ENCODE measurements at places on chromosomes 3 and 15.

GRCh38 chr15:60376677-60377095 is 21.1 kb downstream of the ANXA2 start:
- no peak for DNase-seq

DNA sequence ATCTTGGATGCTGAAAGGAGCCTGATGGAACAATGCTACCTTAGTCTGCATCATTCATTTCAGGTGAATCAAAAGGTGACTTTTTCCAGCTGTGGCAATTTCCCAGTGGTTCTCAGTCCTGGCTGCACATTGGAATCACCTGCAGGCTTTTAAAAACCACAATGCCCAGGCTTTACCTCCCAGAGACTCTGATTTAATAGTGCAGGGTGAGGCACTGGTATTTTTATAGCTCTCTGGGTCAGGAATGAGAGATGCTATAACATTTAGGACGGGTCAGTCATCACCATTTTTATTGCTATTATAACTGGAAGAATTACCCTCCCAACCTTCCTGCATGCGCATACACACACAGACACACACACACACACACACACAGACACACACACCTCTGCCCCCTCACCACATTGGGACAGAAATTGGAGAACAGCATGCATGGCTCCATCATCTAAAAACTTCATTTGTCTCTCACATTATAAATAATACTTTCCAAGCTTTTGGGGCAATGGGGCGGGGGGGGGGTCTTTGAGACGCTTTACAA is 41.1 kb downstream of the LARP6 start:
- no peak for DNase-seq

DNA sequence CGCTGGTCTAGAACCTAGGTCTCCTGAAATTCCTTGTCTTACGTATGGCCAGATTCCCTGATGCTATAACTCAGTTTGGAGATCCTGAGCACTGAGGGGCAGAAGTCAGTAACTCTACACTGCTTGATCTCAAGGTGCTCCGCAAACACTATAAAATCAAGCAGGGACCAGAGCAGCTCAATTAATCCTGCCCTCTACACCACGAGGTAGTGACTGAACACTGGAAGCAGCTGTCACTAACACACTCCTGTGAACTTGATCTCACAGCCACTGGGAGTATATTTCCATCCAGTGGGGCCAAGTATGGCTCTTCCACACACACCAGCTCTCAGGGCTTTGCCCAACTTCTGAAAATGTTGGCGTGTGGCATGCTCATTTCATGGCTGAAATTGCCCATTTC is 51.0 kb downstream of the EDEM1 start:
- no peak for DNase-seq

DNA sequence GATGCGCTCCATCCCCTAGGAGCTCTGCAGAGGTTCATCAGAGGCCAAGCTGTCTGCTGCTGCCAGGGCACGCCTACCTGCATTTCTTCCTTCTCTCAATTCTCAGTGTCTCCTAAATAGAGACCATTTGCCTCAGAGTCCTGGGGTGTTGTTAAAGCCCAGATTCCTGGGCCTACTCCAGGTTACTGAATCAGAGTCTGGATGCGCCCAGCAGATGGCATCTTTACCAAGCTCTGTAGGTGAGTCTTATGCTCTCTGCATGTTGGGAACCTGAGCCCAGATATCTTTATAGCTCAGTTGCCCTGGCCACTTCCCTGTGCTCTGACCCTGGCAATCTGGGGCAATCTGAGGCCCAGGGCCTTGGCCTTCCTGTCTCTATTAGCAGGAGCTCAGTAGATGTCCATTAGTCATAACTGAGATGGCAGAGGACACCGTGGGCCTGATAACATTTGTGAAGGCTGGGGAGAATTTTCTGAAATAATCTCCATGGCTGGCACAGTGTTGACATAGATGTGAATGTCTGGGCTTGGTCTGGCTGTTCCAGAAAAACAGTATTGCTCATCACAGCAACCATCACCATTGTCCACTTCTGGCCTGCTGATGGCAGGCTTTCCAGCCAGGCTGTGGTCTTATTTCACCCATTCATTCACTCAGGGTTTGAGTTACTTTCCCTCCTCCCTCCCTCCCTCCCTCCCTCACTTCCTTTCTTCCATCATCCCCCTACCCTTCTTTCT is 13.3 kb upstream of the RBP1 start:
- DNase-seq, result no peak

- no peak for DNase-seq
These were observed 18.5 kb downstream of the PAK2 start for GRCh38 chr3:196757876-196758739.

- DNase-seq, result no peak
These were observed 245.3 kb upstream of the ZPLD1 start for GRCh38 chr3:102189541-102189940.

DNA sequence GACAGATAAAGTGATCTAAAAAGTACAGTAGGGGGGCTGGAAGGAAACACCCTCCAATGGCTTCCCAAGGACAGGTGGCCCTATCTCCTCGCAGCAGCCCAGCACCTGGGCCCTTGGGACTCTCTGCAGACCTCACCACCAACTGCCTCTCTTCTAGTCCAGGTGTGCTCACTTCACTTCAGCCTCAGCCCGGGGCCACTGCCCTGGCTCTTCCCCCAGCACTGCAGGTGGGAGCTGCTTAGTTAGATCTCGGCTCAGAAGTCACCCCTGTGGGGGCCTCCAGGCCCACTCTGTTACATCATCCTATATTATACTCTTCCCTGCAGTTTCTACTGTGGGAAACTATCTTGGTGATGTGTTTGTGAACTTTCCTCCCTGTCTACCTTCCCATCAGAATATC is 2.0 kb downstream of the KLF15 start:
- DNase-seq, result no peak

DNA sequence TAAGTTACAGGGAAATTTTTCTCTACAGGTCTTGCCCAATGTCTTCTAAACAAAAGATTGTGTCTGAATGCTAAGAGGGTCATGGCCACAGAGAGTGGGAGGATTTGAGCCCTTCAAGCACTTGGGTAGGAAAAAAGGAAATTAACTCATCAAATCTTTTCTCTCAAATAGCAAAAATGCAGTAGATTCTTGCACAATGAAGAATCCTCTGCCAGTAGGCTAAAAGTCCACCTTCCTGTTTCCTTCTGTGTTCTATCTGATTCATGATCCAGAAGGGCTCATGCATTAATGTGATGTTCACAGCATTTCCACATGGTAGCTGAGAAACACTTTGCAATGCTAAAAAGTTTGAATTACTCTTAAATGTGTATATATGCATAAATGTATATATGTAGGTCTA is 177.1 kb downstream of the CD47 start:
- DNase-seq, result no peak

DNA sequence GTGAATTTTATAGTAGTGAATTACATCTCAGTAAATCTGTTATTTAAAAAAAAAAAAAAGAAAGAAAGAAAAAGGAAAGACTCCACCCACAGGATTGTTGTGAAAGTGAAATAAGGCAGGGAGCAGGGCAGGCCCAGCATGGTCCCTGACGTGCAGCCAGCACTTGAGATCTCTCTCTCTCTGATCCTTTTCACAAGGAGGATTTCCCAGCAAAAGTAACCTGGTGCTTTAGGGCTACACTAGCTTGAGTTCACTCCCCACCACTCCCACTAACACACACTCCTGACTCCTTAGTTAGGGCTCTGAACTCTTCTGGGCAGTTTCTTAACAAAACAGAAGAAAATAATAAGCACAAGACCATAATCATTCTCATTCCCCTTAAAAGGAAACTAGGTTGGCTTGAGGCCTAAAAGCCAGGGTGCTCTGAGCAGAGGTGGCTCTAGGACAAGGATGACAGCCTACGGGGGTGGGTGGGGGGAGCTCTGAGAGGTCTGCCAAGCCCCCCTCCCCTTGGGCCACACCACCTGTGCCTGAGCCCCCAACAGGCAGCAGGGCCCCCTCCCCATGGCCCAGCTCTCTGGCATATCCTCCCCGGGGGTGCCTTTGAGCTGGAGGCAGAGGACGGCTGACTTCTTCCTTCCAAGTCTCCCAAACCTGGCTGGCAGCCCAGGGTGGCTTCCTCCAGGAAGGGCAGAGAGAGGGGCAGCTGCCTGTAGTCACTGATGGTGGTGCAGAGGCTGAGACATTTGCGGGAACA is 856 bp downstream of the TMEM40 start:
- DNase-seq, result no peak

DNA sequence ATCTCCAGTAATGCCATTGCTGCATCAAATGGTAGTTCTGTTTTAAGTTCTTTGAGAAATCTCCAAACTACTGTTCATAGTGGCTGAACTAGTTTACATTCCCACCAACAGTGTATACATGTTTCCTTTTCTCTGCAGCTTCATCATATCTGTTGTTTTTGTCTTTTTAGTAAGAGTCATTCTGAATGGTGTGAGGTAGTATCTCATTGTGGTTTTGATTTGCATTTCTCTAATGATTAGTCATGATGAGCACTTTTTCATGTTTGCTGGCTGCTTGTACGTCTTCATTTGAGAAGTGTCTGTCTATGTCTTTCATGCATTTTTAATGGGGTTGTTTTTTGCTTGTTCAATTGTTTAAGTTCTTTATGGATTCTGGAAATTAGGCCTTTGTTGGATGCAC is 10.2 kb upstream of the GCSAM start:
- DNase-seq, result no peak

GRCh38 chr3:196131921-196132320 is 50.0 kb upstream of the TFRC start:
- no peak for DNase-seq

GRCh38 chr3:51360806-51361205 is 24.3 kb upstream of the MANF start:
- DNase-seq, result no peak

All from NCI-H1417 treated with DMSO at 0.1 percent for 48 hours (cell line).